Fibroblast of skin of abdomen (primary cell): ENCODE measurements at places on chromosomes 7 and 10.

DNA sequence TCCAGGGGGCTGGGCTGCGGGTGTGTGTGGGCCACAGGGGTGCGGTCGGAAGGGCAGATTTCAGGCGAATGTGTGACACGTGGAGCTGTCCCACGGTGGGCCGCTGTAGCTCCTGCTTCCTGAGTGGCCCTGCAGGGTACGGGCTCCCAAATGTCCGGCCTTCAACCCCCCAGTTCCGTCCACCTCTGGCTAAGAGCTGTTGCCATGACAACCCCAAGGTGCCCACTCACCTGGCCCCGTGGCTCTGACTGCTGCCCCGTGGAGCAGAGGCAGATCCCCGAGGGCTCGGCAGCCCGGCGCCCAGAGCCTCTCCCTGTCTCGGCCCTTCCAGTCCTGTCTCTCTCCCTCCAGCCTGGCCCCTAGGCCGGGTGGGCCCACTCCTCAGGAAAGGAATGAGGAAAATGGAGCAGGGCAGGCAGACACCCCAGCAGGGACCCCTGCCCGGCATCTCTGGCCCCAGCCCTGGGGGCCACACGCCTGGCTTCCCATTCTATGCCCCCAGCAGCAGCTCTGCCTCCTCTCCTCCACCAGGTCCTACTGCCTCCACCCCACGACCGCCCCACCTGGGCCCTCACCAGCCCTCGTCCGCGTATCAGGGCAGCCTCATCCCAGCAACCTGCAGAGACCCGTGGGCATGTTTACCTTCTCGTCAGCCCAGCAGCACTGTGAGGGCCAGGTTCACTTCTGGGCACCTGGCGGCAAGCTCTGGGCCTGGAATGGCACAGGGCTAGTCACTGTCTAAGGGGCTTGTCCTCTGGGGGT, 215.6 kb downstream of the ELFN1 start:
- no peak for DNase-seq

- no peak for DNase-seq
Observed at GRCh38 chr7:130288829-130289228, 4.1 kb upstream of the CPA4 start.

DNA sequence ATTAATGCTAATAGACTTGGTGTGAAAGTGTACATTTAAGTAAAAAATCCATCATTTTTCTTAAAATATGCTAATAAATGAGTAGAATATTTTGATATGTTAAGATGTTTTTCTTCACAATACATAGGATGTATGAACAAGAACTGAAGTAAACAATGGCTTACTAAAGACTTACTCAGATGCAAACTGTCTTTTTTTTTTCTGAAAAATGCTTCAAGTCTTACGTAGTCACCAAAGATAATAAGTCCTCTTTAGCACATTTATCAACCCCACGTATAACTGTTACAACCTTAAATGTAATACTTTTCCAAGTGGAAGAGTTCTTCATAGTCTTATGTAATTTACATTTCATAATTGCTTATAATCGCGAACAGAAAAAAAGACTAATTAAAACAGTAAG, 54.8 kb downstream of the MDFIC start:
- DNase-seq = no peak

GRCh38 chr7:22751341-22751740, 24.3 kb downstream of the IL6 start:
- DNase-seq = no peak

DNA sequence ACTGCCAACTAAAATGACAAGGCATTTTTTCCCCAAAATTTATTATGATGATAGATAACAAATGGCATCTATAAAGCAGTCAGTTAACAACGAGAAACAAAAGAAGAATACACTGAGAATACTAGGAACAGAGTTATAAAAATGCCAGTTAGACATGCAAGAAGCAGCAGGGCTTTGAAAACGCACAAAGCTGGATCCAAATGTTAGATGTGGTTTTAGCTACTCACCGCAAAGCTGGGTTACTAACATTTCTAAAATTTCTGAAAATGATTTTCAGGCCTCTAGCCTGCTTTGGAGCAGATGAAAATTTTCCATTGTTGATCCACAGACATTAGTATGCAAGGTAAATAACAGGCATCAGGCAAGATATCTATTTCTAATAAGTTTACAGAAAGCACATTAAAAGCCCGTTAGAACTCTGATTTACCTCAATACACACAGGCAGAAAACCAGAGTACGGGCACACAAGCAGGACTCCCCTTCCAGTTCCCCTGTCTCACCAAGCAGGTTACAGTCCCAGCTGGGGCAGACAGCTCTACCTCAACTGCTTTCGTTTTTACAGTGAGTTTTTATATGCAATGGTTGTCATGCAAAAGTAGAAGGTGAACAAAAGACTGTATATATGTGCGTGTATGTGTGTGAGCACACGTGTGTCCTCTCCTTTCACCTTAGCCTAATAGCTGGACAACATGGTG, 37.9 kb downstream of the GLI3 start:
- peak; percentile 90 for DNase-seq

DNA sequence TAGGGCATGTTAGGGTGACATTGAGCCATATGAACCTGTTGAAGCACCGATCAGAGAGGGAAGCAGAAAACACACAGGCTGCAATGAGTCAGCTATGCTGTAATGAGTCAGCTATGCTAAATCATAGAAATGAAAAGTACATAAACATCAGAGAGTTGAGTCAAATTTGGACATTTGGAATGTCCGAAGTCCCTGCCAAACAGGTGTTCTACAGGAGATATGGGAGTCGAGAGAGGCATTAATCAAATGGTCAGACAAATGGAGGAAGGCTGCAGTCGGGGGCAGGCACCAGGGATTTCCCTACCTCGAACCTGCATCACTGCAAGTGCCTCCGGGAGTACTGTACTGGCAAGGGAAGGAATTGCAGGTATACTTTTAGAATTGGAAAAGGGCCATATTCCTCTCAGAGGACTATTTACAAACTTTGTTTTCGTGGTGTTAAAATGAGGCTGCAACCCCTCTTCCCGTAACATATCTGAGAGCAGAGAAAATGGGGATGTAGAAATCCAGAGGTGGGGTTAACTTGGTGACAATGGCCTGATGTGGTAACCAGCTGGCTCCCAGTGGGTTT, 8.8 kb upstream of the ZC3HAV1 start:
- DNase-seq = peak; percentile 37

DNA sequence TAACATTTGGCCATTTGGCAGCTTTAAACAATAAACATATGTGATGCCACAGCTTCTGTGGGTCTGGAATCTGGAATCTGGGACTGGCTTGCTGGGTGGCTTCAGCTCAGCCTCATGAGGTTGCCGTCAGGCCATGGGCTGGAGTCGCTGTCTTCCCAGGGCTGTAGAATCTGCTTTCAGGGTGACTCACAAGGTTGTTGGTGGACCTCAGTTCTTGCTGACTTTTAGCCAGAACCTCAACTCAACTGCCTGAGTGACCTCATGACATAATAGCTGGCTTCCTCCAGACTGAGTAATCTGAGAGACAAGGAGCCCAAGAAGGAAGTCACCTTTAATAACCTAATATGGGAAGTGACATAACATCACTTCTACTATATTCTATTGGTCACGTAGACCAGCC, 44.6 kb upstream of the TSPAN13 start:
- peak; percentile 96 for DNase-seq

DNA sequence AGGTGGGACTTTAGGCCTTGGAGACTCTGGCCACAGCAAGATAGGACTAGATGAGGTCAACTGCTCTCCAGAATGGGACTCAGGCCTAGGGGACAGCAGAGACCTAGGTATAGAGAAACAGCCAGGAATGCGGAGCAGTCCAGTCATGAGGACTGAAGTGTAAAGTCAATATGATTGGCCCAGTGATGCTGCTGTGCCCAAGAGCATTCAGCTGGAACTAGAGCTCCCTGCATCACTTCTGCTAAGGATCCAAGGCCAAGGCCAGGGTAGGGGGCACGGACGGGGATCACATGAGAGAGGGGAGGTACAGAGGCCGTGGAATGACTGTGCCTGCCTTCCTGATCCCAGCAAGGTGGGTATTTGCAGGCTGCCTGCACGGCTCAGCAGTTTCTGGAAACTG, 237.9 kb downstream of the FRMD4A start:
- DNase-seq = no peak

DNA sequence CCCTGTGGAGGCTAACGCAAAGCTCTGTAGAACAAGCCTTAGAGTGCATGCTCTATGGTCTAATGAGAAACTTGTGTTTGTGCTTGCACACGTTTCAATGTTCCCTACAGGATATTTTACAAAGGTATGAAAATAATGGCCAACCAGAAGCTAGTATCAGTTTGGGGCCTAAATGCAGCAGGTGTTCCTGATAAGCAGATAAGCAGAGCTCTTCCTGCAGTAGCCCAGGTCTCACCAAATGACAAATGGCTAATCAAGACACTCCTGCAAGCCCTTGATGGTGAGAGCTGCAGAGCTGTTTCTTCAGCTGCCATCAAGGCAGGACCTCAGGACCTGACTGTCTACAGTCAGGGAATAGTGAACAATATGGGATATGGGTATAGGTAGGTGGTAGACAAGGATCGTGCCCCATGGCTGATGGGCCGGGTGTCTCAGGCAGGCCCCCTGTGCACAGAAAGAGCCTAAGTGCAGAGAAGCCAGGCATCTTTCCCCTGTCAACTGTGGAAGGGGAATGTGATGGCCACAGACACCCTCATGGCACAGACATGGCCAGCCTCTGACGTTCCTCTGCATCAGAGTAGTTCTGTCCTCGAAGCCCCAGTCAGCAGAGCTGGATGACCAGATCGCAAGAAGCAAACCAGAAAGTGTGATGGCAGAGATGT, 23.2 kb upstream of the RASSF4 start:
- DNase-seq = no peak

DNA sequence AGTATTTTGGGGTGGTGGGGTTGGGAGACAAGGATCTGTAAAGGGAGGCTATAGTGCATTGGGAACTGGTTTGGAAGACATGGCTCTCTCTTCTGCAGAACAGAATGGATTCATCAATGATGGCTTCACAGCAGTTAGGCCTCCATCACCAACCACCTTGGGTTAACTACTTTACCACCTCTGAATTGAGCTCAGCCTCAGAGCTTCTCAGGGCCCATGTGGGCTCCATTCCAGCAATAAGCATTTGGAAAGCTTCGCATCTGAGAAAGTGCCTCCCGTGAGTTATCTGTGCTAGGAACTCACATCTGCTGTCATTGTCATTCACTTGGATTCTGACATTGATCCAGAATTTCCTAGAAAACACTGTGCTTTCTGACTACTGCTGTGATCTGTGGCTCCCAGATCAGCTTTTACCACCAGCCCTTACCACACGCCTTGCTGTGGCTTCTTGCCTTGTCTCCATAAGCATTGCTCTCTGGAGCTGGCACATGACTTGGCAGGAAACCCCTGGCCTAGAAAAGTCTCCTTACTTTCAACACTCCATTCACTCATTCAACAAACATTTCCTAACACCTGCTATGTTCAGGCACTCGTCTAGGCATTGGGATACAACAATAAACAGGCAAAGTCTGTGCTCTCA, 70.7 kb upstream of the ADO start:
- DNase-seq = no peak

- DNase-seq = no peak
Observed at GRCh38 chr7:36088553-36088952, 64.5 kb upstream of the EEPD1 start.

DNA sequence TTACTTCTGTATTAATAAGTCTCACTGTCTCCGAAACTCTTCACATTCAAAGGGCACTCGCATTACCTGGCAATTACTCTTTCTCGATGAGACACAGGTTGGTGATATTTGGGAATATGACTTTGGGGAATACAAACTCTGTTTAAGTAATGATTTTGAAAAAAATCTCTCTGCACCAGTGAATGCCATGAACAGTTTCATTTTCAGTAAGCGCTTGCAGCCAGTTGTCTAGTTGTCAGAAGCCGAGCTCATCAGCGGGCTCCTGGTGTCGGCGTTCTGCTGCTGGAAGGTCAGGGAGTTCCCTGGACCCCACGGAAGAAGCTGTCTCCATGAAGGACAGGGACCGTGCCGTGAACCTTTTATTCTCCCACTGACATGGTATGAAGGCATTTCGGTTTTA, 57.7 kb downstream of the PTPRE start:
- DNase-seq = no peak

DNA sequence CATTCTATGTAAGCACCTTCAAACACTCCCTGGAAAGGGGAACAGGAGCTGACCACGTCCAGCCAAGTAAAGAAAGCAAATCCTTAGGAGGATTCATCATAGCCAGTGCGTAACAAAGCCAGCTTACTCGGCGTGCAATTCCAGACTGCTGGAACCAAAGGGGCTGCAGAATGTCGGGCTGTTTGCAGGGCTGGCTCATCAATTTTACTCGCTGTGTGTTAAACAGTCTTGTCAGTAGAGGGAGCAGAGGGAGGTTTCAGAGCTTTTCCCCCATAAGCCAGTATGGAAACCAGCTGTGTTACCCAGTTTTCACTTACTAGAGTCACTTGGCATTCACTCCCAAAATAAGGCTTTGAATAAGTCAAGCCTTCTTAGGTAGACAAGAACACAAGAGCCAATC, 127.1 kb downstream of the KMT2E start:
- peak; percentile 52 for DNase-seq

GRCh38 chr7:12968836-12969422, 281.5 kb downstream of the ARL4A start:
- no peak for DNase-seq

- DNase-seq = peak; percentile 72
Observed at GRCh38 chr10:110758898-110759297, 112.8 kb upstream of the PDCD4 start.

DNA sequence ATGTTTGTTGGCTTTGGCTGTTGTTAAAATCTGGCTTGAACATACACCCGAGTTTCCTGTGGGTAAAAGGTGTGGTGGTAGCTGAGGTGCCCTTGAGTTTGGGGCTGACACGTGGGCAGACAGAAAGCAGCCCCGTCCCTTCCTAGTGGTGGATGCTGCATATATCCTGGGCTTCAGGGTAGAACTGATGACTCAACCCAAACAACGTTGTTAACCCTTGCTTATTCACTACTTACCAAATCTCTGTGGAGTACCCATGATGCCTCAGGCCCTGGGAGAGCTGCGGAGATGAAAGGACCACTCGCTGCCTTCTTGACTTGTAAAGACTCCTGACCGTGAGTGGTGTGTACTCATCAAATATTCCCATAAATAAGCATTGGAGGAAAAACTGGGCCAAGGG, 245.1 kb downstream of the RAB11FIP2 start:
- no peak for DNase-seq

GRCh38 chr7:81260152-81260551, 341.3 kb upstream of the SEMA3C start:
- DNase-seq = no peak

GRCh38 chr7:80707318-80707717, 68.9 kb downstream of the CD36 start:
- peak; percentile 48 for DNase-seq

DNA sequence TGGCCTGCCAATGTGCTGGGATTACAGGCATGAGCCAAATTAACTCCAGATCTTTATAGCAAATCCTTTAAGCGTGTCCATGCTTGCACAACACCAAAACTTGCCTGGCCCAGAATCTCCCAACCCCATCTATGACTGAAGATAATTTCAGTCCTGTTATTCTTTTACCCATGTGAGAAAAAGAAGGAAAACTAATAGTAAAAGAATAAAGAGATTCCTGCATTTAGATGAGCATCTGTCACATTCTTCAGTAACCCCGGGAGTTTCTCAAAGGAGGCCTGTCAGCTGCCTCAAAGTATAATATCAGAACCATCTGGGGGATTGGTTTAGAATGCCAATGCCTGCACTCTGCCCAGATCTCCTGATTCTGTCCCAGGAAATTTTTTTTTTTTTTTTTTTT, 158.1 kb upstream of the KMT2E start:
- no peak for DNase-seq
